ENCODE measurements at places on chromosomes 16 and 17.

DNA sequence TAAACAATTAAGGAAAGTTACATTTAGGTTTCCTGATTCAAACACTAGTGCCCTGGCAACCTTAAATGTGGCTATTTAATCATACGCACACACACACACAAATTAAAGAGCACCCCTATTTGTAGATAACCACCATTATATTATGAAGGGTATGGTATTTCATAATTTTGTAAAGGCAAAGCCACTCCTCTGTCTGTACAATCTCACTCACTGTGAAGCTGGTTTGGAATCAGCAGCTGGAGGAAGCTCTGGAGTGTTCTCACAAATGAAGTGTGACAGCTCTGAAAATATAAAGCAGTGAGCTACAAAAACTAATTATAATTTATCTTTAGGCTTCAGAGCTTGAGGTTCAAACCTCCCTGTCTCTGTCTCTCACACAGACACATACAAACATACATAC, 57.9 kb upstream of the KCNJ16 start:
- no peak for DNase-seq

DNA sequence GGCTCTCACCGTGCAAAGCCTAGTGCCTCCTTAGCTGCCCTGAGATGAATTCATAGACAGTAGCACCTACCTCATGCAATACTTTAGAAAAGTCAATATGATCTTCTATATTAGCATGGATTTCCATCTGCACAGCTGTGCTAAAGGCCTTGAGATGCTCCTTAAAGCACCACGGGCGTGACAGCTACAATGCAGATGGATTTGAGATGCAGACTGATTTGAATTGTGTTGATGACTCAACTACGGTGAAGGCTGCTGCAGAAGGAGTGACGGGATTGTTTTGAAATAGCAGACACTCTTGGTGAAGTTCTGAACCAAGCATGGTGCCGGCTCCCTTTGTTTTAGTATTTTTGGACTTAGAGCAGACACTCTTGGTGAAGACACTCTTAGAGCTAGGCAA, 88.2 kb downstream of the SPECC1 start:
- no peak for DNase-seq

DNA sequence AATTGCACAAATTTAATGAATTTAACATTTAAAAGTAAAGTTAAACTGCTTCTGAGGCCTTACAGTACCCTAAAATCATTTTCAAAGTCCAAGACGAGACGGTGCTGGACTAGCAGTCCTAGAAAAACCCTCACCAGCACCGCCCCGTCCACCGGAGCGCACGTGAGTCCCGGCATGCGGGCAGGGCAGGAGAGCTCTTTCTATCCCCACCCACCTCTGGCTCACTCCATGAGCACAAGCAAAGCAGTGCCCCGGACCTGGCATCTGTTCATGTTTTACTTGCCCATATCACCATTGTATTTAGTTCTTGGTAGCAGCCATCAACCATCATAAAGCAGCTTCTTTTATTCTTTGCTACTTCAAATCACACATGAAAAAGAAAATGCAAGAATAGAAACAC, 41.7 kb downstream of the ANKRD11 start:
- DNase-seq = no peak

GRCh38 chr17:57914273-57915142, 40.7 kb downstream of the CUEDC1 start:
- no peak for DNase-seq

DNA sequence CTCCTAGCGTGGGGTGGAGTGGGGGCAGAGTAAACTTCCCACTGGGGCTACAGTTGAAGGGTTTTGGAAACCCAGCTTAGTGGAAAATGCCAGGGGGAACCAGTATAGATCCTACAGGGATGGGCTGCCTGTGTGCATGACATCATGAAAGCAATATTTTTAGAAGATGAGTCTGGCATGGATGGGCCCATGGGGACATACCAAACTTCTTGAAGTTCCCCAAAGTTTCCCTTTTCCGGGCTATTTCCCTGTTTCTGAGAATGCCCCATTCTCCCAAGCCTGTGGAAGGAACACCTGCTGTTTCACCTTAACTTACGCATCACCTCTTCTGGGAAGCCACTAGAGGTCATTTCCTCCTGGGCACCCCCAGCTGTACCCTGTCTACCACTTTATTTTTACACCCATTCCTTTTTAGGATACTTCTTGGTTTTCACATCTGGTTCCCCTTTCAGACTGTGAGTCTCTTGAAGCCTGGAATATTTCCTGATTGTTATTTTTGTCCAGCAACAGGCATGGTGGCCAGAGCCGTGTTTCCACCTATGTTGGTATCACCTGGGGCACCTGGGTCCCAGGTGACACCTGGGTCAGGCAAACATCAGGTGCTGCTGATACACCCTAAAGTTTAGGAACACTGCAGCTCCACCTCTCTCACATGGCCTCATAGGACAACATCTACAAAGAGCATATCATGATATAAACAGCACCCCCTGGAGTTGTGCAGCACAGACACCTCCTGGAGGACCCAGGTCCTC, 9.8 kb downstream of the SOCS3 start:
- no peak for DNase-seq

DNA sequence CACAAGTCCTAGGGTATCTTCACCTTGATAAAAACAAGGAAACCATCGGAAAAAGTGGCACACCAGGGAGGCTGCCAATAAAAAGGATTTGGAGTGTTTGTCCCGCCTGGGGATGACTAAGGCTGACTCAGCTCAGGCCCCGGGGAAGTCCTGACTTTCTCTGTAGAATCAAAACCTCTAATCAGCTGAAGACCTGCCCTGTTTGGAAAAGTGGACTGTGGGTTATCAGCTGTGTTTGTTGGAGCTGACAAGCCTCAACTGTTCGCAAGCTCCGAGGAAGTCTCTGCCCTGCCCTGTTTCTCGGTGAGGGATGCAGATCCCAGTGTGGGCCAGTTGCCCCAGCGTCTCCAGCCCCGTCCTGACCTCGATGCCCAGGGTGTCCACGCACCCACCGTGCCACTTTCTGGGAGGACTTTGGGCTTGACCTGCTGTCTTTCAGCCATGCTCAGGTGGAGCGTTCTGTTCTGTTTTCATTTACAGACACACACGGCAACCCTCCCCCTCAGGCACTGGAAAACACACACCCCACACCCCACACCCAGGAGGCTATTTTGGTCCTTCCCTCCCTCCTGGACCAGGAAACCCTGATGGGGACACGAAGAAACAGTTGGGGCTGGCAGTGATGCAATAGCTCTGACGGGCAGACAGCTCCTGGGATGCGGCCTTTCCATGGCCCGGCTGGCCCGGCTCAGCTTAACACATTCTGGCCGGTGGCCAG, 27.6 kb upstream of the PITPNA start:
- DNase-seq = no peak

DNA sequence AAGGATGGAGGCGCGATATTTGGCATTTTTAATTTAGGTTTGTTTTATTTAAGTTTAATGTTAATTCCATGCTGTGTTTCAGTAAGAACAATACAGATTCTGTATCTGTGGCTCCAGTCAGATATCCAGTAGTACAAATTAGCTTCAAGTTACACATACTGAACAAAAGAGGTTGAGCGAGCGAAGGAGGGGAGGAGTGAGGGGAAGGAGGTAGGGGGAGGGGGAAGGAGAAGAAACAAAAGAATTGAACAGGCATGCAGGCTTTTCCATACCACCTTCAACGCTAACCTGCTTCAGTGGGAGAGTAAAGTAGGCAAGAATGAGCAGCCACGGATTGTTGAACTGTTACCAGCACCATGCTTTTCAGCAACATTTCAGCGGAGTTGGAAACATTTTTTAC, 55.5 kb downstream of the YWHAE start:
- no peak for DNase-seq

DNA sequence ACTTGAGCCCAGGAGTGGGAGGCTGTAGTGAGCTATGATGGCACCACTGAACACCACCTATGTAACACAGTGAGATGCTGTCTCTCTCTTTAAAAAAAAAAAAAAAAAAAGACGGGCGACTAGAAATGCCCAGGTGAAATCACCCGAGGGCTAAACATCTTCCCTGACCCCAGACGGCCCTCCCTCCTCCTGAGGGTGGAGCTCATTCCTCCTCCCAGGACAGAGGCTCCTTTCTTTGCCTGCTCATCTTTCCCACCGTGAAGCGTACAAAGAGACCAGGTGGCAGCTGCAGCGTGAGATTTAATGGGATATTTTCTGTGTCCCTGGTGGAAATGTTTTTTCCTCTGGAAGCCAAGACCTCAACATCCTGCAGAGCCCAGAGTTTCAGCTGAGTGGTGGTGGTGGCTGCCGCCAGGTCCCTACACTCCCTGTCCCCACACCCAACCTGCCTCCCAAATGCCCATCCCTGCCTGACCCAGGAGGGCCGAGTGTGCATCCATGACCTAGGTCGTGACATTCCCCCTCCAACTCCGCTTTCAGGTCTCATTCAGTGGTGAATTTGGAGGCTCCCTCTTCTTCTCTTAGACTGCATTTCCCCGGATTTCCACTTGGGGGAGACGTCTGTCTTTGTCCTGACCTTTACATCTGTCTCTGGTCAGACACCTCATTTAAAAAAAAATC, 14.4 kb upstream of the GPRC5B start:
- no peak for DNase-seq

- DNase-seq = peak; percentile 52
Measured at GRCh38 chr16:26672206-26672605, 394.5 kb upstream of the C16orf82 start.

- no peak for DNase-seq
Measured at GRCh38 chr16:5187402-5187952, 89.9 kb upstream of the EEF2KMT start.

- DNase-seq = no peak
Measured at GRCh38 chr16:87569601-87570571, 32.4 kb upstream of the JPH3 start.

DNA sequence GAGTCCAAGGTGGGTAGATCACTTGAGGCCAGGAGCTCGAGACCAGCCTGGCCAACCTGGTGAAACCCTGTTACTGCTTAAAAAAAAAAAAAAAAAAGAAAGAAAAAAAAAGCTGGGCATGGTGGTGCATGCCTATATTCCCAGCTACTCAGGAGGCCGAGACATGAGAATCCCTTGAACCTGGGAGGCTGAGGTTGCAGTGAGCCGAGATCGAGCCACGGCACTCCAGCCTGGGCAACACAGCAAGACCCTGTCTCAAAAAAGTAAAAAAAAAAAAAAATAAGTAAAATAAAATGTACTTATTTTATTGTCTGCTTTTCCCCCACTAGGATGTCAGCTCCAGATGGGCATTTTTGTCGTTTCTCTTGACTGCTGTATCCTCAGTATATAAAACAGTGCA, 107.7 kb downstream of the ABCC1 start:
- no peak for DNase-seq

- DNase-seq = peak; percentile 53
Measured at GRCh38 chr17:39547713-39548478, 59.8 kb downstream of the NEUROD2 start.

DNA sequence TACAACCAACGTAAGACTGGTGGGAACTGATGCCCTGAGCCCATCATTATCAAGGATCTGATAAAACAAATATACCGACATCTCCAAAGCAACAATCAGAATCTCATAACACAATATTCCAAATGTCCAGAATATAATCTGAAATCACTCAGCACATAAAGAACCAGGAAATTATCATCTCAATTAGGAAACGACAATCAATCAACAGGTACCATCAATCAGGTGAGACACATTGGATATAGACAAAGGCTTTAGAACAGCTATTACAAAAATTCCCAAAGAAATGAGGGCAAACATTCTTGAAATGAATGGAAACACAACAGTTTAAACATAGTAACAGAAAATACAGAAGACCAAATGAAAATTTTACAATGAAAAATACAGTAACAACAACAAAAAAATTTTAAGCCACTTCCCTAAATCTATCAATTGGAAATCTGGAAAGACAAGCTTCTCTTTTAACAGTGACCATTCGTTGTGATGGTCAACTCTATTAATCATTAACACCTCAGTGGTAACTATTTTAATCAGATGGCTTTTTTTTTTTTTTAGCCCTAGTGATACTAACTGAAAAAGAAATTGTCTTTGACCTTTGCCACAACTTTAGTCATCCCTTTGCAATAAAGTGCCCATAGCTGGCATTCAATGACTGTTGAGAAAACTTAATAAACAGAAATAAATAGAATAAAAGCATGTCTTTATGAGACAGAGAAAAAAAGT, 70.4 kb downstream of the USP32 start:
- no peak for DNase-seq

DNA sequence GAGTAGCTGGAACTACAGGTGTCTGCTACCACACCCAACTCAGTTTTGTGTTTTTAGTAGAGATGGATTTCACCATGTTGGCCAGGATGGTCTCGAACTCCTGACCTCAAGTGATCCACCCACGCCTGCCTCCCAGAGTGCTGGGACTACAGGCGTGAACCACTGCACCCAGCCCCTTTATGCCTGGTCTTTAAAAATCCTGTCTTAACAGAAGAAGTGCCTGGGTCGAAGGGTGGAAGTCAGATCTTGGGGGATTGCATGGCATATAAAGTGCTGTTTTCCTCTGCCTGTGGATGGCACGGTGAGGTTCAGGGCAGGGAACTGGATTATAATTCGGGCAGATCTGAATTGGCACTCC, 30.3 kb downstream of the ZC3H18 start:
- no peak for DNase-seq

GRCh38 chr16:69535123-69536050, 30.4 kb upstream of the NFAT5 start:
- DNase-seq = no peak

DNA sequence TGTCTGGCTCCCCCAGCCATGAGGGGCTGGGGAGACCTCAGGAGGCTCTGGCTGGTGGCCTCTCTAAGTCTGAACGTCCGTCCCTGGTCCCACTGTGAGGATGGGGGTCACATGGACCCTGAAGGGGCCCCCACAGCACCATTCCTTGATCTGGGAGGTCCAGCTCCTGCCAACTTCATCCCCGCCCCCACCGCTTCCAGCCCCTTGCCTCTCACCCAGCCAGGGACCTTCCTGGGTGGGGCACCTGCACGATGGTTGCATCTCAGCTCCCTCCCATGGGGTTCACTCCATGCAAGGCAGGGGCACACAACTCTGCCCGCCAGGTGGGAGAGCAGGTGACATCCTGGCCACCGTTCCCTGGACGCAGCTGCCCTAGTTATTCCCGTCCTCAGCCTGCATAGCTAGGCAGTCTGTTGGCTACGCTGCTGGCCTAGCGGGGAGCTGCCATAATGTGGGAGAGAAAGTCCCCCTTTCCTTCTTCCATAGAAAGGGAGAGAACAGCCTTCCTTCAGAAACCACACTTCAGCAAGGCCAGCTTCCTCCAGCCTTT, 217.9 kb upstream of the RPL38 start:
- DNase-seq = no peak

DNA sequence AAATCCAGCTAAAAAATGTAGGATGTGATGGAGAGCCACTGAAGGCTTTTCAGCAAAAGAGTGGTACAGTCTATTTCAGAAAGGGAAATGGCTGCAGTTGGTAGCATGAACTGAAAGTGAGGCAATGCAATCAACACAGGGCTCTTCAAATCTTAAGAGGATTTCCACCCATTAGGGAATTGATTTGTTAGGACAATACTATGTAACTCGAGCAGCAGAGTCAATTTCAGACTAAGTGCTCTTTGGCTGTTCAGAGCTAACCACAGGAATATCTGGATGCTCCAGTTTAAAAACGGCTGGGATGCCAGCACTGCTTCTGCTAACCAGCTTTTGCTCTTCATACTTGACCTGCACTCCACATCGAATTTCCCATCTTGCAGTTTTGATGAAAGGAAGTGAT, 24.6 kb downstream of the CACNG1 start:
- no peak for DNase-seq
